ENCODE measurements at places on chromosomes 5 and 9.

DNA sequence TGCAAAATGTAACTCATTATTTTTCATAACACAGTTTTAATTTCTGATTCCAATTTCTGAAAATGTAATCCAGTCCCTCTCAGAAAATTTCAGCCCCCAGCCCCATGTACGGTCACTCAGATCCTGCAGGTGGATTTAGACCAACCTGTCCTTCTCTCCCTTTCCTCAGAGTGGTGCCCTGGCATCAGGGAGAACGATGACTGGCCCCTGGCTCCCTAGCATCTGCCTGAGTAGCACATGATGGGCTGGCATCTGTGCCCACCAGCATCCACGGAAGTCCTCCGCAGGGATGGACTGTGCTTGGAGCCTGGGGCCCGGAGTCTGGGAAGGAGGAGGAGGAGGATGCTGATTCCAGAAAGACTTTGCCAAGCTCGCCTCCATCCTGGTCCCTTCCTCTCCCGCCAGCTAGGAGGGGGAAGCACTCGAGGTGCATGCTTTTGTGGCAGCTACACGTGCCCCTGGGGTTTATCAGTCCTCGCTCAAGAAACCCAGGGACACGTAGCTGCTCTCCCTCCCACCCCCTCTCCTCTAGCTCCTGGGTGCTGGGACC, 54.4 kb upstream of the RUFY1 start:
- no peak for DNase-seq

- no peak for DNase-seq
These were observed 2.3 kb downstream of the RALGPS1 start for GRCh38 chr9:126916909-126917308.

DNA sequence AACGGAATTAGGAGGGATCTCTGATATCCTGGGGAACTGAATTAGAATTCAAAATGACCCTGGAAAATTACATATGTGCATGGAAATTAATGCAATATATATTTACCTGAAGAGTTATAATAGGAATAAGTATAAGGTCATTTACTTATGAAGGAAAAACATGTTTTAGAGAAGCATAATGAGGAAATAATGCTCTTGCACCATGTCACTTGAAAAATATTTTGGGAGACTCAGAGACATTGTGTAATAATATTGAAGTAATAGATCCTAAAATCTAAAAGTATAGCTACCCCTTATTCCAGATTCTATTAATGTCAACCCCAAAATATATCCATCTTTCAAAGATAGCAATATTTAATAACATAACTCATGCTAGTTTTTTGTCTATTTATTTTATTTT, 28.4 kb downstream of the SPZ1 start:
- no peak for DNase-seq

DNA sequence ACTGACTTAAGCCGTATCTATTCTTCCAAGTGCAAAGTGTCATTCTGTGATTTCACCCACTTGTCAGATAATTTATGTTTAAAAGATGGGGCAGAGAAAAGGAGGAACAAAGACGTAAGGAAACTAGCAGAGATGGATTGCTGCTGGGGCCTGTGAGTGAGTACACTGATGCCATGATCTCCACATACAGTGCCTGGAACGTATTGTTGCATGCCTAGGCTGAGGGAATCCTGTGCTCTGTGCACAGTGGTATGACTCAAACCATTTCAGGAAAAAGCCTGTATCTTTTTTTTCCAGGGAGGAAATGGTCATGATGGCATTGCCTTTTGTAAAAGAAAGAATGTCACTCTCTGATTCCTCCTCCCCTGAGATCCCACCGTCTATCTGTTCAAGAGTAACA, 359.5 kb upstream of the ADAMTS16 start:
- no peak for DNase-seq

DNA sequence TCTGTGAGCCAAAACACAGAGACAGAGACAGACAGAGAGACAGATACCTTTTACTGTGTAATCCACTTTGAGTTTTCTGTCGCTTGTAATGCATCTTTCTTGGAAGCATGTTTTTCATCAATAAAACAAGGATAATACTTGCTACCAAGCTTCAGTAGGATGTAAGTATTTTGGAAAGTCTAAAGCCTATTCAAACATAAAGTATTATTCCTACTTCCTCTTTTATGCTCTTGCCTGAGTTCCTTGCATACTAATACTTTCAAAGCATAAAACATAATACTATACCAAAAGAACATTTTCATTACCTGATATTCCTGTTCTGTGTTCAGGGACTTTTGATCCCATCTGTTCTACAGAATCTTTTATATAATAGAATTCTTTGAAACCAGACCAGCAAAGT, 64.5 kb upstream of the SLC30A5 start:
- DNase-seq = no peak

GRCh38 chr5:58818465-58818864, 235.6 kb downstream of the RAB3C start:
- DNase-seq = no peak

GRCh38 chr9:134055981-134056461, 11.8 kb downstream of the BRD3 start:
- DNase-seq = no peak

DNA sequence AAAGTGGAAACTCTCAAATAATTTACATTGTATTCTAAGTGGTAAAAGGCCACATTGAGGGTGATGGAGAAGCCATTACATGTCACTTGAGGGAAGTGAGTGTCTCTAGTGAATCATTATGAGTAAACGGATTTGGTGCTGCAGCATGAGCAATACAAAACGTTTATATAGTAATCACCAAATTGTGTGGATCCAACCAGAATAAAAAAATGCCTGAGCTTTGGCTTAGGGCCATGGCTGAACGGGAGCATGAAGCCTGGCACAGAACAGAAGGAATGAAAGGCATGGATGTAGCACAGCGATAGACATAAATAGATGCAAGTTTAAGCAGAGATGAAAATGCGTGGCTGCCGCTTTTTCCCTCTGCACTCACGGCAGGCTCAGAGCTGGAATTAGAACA, 58.3 kb downstream of the PTTG1 start:
- no peak for DNase-seq

GRCh38 chr9:111454751-111455150, 29.4 kb downstream of the ECPAS start:
- no peak for DNase-seq

DNA sequence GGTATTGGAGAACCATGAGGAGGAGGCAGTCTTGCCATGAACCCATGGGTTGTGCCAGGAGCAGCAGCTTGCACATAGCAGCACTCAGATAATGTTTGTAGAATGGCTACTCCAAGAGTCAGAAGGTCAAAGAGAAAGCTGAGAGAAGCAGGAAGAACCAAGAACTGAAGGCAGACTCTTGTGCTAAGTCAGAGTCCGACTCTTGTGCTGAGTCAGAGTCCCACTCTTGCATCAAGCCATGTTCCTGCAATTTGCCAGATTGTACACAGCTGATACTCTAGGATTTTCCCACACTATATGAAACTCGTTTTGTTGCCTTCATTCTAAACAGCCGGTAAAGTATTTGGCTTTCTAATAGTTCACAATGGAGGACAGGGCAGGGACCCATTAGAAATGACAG, 26.2 kb upstream of the HSPA9 start:
- peak; percentile 65 for DNase-seq

- no peak for DNase-seq
These were observed 88.8 kb upstream of the SPOCK1 start for GRCh38 chr5:137587919-137588318.

DNA sequence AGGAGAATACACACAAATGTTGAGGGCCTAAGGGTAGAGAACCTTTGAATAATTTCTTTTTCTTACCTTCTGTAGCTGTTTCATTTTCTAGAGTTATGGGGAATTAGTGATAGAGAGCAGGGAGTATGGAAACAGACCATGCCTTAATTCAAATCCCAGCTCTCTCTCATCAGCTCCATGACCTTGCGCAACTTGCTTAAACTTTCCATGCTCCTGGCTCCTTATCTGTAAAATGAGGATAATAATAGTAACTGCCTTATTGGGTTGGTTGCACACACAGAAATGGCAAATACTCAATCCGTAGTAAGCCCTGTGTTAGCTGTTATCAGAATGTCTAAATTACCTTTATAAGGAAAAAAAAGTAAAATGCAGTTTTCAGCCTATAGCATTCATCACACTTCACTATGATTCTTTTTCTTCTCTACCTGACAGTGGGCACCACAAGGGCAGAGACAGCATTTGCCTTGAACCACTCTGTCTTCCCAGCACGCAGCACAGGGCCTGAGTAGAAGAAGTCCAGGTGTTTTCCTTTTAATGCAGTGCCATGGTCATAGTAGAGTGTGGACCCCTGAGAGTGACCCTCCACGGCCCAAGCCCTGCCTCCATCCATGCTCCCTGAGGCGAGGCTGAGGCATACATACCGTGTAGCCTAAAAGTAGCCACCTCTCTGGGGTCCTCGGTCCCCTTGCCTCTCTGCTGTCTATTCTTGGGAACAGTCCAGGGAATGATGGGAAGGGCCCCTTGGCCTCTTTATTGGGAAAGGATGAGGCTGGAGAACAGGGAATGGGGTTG, 17.4 kb downstream of the C5orf15 start:
- DNase-seq = no peak

DNA sequence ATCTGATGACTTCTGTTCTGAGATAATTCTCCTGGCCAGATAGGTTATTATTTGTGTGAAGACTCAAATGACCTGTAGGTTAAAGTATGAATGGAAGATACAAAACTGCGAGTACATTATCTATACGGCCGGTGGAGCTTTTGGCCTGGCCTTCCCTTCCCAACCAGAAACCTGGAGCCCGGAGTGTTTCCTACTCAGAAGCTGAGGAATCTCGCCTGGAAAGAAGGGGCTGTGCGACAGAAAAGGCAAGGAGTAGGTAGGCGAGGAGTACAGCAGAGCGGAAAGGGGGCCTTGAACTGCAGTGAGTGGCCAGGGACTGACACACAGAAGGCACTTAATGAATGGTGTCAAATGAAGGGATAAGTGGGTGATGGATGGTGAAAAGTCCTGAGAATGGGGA, 34.6 kb downstream of the ANGPTL2 start:
- DNase-seq = no peak

GRCh38 chr5:1246711-1247431, 21.7 kb downstream of the SLC6A18 start:
- DNase-seq = no peak

GRCh38 chr9:87594662-87595061, 97.0 kb downstream of the DAPK1 start:
- no peak for DNase-seq

DNA sequence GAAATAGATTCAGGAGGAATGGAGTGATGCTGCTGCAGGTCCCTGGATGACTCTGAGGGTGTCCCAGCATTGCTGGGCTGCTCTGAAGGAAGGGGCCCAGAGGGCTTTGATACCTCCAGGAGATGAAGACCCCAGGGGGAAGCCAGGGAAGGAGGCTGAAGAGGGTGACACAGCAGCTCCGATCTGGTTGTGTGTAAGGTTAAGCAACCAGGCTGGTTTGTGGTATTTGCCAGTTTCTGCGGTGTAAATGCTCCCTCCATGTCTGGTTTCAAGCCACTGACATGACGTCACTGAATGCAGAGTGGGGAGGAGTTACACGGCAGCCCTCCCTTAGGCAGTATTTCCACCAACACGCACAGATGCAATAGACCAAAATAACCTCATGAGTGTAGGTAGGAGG, 40.0 kb upstream of the ORM1 start:
- peak; percentile 49 for DNase-seq

DNA sequence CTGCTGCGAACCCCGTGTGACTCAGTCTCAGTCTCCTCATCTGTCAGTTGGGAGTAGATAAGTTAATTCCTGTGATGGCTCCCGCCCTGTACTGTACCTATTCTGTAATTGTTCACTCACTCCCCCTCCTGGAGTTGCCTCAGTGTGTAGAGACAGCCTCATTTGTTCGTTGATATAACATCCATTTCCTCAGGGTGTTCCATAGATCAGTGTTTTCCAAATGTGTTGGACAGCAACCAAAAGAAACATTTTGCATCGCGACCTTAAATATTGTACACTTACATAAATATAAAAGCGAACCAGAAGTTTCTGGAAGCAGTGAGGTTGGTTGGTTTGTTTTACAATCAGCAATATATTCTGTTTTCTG, 698 bp downstream of the NFX1 start:
- DNase-seq = peak; percentile 52

DNA sequence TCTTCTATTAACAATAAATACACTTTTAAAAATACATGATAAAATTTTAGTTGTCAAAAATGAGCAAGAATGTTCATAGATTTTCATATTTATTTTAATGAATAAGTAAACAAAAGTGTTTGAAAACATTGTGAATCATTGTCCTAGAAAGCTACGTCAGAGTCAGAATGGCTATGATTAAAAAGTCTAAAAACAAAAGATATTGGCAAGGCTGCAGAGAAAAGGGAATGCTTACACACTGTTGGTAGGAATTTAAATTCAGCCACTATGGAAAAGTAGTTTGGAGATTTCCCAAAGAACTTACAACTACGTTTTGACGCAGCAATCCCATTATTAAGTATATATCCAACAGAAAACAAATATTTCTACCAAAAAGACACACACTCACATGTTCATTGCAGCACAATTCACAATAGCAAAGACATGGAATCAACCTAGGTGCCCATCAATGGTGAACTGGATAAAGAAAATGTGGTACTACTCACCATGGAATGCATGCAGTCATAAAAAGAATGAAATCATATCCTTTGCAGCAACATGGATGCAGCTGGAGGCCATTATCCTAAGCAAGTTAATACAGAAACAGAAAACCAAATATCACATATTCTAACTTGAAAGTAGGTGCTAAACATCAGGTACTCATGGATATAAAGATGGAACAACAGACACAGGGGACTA, 49.2 kb upstream of the FBXL17 start:
- DNase-seq = no peak

DNA sequence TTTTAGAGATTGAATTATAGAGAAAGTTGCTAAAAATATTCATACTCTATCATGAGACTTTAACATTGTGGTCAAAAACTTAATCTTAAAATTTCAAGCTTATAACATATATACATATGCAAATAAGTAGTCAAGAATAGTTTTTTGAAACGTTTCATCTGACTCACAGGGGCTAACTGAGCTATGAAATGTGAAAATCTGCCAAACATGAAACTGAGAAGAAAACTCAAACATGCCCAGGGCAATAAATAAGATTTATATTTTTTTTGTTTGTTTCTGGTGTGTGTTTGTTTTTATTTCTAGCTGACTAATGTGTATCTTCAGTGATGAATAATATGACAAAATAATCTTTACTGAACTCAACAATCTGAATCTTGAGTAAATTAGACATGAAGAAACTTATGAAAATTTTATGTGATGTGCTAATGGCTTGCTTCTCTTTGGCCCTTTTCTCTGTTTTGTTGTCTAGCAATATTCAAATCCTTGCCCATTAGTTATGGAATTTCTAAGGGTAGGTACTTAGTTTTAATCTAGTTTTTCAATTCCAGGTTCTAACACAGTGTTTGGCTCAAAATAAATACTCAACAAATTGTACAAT, 99.9 kb downstream of the FAM174A start:
- DNase-seq = no peak

- no peak for DNase-seq
These were observed 29.8 kb downstream of the ADAM19 start for GRCh38 chr5:157545610-157546310.

GRCh38 chr9:101451498-101451897, 15.9 kb upstream of the ALDOB start:
- DNase-seq = no peak

GRCh38 chr5:141519605-141520565, 31.0 kb downstream of the PCDHGC5 start:
- DNase-seq = no peak

- DNase-seq = no peak
These were observed 46.6 kb upstream of the GNPDA1 start for GRCh38 chr5:142059304-142059940.

Measured in HFF-Myc (cell line).